Stimulated activated CD4-positive, alpha-beta T cell treated with anti-CD3 and anti-CD28 coated beads, Interleukin-2, amount 100 ng/mL, for 4 hours (primary cell): ENCODE measurements at places on chromosomes 5 and 9.

DNA sequence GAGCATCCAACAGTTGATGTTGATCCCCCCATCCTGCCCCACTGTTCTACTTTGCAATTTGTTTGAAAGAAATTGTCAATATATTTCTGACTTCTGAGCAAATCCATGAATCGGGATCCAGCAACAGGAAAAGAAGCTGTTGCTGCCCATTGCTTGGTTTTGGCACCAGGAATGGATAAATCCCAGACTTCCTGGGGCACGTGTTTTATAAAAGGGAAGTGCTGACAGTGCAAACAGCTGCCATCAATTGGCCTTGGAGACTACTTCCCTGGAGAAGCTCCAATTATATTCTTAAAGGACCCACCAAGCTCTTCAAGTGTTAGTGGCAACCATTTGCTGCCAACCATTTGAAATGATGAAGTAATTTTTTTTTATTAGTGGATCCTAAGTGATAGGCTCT, 13.7 kb downstream of the STK32A start:
- no peak for DNase-seq

GRCh38 chr5:124460642-124461041, 285.8 kb downstream of the ZNF608 start:
- DNase-seq, result no peak

DNA sequence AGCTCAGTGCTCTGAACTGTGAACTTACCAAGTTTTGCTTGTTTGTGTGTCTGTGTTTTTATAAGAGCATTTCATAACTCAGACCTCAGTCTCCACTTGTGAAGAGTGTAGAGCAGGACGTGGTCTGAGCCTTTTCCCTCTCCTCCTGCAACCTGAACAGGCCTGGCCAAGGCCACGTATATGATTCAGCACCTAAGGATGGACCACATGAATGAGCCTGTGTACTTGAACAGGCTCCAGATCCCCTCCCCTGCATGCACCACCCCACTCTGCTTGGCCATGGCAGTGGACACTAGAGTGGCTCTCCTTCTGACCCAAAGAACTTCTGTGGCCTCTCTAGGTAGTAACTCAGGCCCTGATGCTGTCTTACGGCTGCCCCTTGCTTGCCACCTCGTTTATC, 125.9 kb upstream of the FSTL4 start:
- DNase-seq, result no peak

DNA sequence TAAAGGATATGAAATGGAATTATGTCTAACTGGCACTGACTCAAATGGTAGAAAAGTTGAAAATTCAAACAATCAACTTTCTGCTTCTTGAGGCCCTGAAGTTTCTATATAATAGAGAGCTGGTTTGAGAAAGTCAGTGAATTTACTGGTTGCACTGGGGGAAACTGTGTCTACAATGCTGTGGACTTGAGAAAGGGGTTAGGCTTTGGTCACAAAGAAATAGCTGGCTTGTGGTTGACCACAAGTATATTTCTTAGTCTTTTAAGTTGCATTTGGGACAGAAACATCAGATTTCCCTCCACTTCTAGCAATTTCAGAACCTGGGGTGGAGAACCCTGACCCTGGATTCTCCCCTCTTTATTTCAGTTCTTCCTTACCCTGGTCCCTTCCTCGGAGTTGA, 192.6 kb upstream of the ACTBL2 start:
- no peak for DNase-seq

- DNase-seq, result no peak
These were observed 166.6 kb upstream of the TBCA start for GRCh38 chr5:77942578-77943239.

GRCh38 chr9:93771276-93771675, 183.9 kb downstream of the BARX1 start:
- no peak for DNase-seq

- DNase-seq, result no peak
These were observed 73.4 kb downstream of the ANGPTL2 start for GRCh38 chr9:127049044-127049443.

GRCh38 chr5:171272996-171273970, 35.8 kb upstream of the TLX3 start:
- DNase-seq, result no peak

- DNase-seq, result no peak
These were observed 152.1 kb downstream of the PCSK1 start for GRCh38 chr5:96280946-96281393.

- DNase-seq, result no peak
These were observed 85.4 kb downstream of the TMEM161B start for GRCh38 chr5:88183255-88183654.
